Sciatic nerve (tissue), 2 donors: ENCODE measurements at places on chromosomes 1 and 21. TPM values are rescaled to one million over a fixed set of nuclear protein-coding genes. Genes with fewer than 3 reads are reported as not detected.
A peak's percentile ranks its signal among the peaks of the same experiment; 100 is the strongest.

The MRPS21 gene
- total RNA-seq, result 52.7 TPM

DNA sequence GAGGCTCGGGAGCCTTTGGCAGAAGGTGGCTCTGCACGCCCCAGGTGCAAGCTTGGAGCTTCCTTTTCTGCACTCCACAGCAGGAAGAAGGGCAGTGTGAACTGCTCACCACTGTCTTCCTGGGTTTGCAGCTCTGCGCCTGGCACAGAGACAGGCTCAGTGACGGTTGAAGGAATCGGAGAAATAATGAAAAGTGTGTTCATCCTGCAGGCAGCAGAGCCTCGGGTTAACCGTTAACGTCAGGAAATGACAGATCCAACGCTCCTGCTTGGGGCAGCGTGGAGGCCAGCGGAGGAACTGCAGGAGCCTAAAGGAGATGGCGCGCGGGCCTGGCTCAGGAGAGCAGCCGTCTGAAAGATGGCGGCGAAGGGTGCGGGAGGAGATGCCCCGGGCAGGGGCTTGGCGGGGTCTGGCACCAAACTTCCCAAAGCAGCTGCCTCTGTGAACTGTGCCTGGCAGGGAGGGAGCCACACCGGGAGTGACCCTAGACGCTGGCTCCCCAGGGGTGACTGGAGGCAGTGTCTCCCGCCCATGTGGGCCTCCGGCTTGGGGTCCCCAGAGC is 10.9 kb upstream of the SAMD11 start:
- no peak for DNase-seq

GRCh38 chr1:20753589-20753988 is 21.1 kb upstream of the SH2D5 start:
- no peak for DNase-seq

The TIE1 gene
- 58.0 TPM for total RNA-seq

The CDC20 gene
- total RNA-seq, result 1.9 TPM

- DNase-seq, result no peak
Measured at GRCh38 chr1:239735111-239735510, 348.7 kb downstream of the CHRM3 start.

DNA sequence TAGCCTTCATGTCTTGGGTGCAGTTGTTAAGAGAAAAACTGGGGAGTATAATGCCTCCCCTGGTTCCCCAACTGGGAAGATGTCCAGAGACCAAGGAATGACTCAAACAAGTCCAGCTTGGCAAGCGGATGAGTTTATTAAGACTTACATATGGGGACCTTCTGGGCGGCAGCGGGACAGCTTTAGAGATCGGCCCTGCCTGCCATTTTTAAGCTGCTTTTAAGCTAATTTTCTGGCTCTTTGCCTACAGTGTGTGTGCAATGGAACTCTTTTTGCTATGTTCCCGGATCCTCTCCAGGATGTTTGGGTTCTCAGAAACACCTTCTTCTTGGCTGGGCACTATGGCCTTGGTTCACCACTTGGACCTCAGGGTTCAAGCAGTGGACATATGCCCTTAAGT is 99.5 kb downstream of the RYR2 start:
- no peak for DNase-seq

DNA sequence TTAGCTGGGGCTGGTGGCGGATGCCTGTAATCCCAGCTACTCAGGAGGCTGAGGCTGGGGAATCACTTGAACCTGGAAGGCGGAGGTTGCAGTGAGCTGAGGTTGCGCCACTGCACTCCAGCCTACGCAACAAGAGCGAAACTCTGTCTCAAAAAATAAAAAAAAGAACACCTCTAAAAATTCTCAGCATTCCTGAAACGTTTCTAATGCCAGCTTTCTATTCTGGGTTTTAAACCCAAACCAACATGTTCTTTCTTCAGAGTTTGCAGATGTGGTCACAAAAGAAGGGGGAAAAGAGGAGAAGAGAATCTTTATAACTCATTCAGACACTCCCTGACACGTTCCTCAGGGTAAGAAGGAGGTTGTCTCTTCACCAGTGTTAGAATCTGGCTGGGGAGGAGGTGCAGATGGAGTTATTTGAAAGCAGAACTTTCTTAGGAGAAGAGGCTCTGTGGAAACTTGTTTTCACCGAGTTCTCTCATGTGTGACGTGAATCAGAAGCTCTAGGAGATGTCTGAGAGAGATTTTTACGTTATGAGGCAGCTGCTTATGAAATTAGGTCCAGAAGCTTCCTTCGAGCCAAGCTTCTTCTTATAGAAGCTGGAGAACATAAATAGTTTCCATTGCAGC is 17.8 kb upstream of the CNR2 start:
- DNase-seq, result no peak

The ANKRD35 gene
- total RNA-seq, result 3.8 TPM

DNA sequence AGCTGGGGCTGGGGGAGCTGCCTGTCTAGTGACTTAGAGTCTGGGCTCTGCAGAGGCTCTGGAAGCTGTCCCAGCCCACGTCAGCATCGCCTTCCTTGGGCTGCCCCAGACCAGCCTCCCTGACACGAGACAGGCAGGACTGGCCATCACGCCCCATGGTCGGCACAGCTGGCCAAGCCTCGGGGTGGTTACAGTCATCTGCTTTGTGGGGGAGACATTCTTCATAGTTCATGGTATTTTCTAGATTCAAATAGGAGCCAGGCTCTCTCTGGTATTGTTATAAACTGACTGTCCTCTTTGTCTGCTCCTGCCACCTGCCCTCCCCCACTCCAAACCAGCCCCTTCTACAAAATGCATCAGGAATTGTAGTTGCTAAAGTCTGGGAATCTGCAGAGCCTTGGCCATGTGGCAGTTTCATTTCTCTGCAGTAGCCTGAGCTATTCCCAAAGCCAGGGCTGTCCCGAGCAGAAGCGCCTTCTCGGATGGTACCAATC is 29.4 kb downstream of the OLFML2B start:
- peak; percentile 80 for DNase-seq

GRCh38 chr1:203026666-203027663 is 674 bp downstream of the PPFIA4 start:
- DNase-seq, result no peak

DNA sequence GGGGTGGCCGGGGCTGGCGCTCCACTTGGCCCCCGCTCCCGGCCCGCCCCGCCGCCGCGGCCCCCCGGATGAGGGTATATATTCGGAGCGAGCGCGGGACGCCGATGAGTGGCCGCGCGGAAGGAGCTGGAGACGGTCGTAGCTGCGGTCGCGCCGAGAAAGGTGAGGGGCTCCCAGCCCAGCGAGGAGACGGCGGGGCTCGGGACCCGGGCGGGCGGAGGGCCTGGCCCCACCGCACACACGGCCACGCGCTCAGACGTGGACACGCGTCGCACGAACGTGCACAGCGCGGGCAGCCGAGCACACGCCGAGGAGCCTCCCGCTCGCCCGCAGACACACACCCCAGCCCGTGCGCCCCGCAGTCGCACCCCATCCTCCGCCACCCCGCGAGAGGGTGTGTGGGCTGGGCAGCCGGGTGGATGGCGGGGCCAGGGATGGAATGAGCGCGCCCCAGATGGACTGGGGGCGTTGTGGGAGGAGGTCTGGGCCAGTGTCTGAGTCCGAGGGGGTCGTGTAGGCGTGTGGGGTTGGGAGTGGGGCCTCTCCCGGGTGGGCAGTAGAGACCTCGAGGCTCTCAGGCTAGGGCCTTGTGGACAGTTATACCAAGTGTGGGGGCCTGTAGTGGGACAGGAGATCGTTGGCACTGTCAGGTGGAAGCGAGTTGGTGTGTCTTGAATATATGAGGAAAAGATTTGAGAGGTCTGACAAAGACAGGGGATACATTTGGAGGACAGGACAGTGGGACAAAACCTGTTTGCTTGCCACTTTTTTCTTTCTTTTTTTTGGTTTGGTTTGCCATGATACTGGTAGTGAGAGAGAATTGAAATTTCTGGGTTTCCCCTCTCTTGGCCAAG is at the start of gene UAP1:
Gene UAP1, plus strand, starts transcription at position 107 of the 854 bp plus-strand sequence. CDS start 4,347 bp downstream, outside the sequence.
- DNase-seq, result peak; percentile 75

- no peak for DNase-seq
Measured at GRCh38 chr1:211885747-211886522, 55.4 kb upstream of the LPGAT1 start.

- DNase-seq, result no peak
Measured at GRCh38 chr1:16253332-16253922, 16.4 kb upstream of the CPLANE2 start.

GRCh38 chr1:232221802-232222499 is 408.0 kb downstream of the SIPA1L2 start:
- no peak for DNase-seq

The IL19 gene
- not detected for total RNA-seq

- DNase-seq, result no peak
Measured at GRCh38 chr1:116360429-116361173, 12.4 kb upstream of the ATP1A1 start.

DNA sequence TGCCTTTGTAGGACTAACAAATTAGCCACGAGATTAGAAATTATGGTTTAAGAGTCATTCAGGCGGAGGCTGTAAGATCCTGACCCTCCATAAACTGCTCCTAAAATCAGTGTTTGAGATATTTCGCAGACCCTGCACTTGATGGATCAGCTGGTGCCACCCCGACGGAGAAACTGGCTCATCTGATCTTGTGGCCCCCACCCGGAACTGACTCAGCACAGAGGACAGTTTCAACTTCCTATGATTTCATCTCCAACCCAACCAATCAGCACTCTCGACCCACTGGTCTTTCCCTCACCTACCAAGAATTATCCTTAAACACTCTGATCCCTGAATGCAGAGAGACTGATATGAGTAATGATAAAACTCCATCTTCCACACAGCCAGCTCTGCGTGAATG is 3.7 kb upstream of the JAM2 start:
- no peak for DNase-seq

DNA sequence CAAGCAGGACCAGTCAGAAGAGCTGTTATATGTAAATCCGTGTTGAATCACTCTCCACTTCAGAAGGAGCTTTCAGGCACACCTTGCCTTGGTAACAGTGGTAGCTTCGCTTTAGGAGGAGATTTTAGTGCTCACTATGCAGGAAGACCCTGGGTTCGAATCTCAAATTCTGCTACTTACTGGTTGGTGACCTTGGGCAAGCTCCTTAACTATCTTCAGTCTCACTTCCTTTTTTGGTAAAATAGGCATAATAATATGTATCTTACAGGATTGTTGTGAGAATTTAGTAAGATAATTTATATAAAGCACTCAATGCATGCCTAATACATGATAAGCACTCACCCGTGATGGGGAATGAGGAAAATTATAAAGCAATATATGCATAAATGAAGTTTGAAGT is 46.7 kb upstream of the GPR52 start:
- DNase-seq, result no peak

DNA sequence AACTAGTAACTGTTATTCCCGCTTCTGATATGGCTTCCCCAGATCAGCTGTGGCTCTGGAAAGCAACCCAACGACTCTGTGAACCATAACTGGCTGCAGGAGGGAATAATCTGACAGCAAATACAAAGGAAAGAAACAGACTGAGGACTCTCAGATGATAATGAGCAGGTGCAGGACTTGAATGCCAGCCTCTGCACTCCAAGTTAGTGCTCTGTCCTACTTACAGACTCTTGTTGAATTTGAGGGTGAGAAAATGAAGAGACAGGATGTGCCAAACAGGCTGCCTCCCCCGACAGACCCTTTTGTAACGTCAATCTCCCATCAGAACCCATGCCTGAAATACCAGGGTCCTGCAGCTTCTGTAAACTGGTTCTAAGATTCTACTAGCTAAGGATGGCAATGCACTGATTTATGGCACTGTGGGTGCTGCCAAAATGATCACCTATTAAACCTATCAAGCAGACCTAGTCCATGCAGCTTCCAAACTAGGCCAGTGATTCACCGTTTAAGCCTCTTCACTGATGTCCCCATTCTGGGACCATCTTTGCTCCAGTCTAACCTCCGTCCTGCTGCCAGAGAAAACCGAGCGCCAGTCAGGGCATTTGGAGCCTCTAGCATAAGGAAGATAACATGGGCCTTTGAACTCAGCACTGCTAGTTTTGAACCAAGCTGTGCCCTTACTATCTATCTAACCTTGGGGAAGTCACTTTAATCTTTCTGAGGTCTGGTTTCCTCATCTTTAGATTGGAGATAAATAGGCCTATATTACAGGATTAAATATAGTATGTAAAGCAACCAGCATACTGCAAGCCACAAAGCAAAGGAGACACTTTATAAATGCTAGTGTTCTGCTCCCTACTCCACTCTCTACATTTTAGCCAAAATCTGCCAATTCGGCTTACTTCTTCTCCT is 4.8 kb downstream of the MKNK1 start:
- DNase-seq, result no peak

- peak; percentile 44 for DNase-seq
Measured at GRCh38 chr1:109930252-109930993, 19.8 kb downstream of the CSF1 start.

DNA sequence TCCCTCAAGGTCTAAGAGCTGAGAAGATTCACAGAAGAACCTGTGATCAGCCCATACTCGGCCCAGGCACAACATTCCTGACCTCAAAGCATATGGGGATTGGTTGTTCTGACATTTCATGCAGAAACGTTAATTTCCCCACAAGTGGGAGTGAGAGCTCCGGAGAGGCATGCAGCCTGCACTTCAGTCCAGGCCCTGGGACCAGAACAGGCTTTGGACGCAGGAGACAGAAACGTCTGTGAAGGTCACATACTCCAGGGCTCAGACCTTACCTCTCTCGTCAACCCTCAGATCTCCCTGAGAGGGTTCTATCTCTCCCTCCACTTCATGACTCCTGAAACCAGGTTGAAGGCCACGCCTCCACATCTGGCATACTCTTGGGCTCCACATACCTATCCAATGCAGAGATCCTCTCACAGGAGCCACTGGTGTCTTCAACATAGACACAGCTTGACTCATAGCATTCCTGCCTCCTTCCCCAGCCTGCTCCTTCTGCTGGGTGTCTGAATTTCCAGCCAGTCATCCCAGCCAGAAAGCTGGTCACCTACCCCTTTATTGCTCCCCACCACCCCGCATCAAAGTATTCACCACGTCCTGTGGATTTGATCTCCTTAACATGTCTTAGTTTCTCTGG is 149.2 kb downstream of the OMA1 start:
- DNase-seq, result no peak

- DNase-seq, result no peak
Measured at GRCh38 chr1:208238710-208239472, 5.3 kb downstream of the PLXNA2 start.

GRCh38 chr1:112625696-112626095 is 6.1 kb downstream of the CAPZA1 start:
- DNase-seq, result no peak

DNA sequence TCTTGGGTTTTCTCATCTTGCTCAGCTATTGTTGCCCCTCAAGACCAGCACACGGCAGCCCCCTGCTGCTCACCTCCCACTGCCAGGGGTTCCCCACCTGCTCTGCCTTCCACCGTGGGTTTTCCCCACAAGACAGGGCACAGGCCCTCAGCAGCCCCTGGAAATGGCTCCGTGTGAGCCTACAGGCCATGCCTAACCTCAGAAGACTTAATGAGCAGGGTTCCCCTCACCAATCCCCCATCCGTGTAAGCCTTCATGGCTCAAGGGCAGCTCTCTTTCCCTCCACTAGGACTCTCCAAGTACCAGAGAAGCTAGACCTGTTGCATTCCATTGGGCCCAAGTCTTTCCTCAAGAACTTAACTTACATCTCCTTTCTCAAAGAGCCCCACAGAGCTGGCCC is 18.4 kb upstream of the RCAN3 start:
- no peak for DNase-seq

GRCh38 chr1:62321446-62321845 is 2.2 kb upstream of the KANK4 start:
- DNase-seq, result no peak

- DNase-seq, result peak; percentile 40
Measured at GRCh38 chr1:2801046-2801445, 447 bp downstream of the TTC34 start.

The SSBP3 gene
- total RNA-seq, result 104 TPM
